Mesenchymal stem cell (in vitro differentiated cells and primary cell): ENCODE measurements at places on chromosomes 5 and 9.
A peak's percentile ranks its signal among the peaks of the same experiment; 100 is the strongest.

- H3K27me3 ChIP-seq = no peaks in the 10 kb centered on the region
- no peaks in the 10 kb centered on the region for H3K4me1 ChIP-seq
- DNase-seq = peak; percentile 56
- H3K27ac ChIP-seq = no peak overlapping the region
- H3K36me3 ChIP-seq = peaks cover 13% of the 10 kb centered on the region
- no peak overlapping the region for H3K4me3 ChIP-seq
Measured at GRCh38 chr5:43661102-43661501, 58.1 kb downstream of the NNT start.

- peak; percentile 79 for DNase-seq
- peak overlapping the region; percentile 20 for H3K4me3 ChIP-seq
- H3K27ac ChIP-seq = peak overlapping the region; percentile 97
- H3K36me3 ChIP-seq = no peaks in the 10 kb centered on the region
Measured at GRCh38 chr9:22238809-22239684, 207.6 kb upstream of the DMRTA1 start.

DNA sequence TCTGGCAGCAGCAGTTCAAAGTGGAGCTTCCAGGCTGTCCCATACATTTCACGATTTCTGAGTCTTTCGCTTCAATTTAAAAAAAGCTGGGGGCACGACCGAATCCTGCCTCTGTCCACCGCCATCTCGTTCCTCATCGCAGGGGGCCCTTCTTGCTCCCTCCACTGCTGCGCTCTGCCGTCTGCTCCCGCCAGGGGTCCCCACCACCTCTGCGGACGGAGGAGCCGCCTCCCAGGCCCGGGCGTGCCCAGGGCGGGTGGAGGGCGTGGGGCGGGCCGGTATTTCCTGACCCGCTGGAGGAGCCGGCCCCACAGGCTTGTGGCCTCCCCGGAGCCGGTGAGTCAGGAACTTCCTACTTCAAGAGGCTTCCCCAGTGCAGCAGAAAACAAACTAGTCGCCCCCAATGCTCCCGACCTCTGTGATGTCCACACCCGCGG, 50.4 kb downstream of the USP20 start:
- no peak overlapping the region for H3K27ac ChIP-seq
- H3K4me1 ChIP-seq = peaks cover 34% of the 10 kb centered on the region
- DNase-seq = peak; percentile 93
- peaks cover 24% of the 10 kb centered on the region for H3K36me3 ChIP-seq
- no peak overlapping the region for H3K4me3 ChIP-seq
- no peaks in the 10 kb centered on the region for H3K27me3 ChIP-seq

DNA sequence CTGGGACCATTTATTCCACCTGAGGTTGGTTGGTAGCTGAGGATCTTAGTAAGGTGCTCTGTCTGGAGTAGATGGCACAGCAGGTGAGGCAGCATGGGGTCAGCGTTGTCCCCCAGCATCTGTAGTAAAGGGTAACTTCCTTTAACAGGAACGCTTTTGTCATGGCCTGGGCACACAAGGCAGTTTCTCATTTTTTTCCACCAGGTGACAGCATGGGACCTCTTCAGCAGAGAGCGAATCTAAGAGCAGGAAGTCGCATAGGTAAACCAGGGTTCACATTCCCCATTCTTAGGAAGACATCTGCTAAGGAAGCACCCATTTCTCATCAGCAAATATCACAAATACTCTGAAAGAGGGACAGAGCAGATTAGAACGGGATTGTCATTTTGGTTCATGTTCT, 56.5 kb downstream of the GPR107 start:
- DNase-seq = no peak
- no peaks in the 10 kb centered on the region for H3K27me3 ChIP-seq
- H3K4me3 ChIP-seq = no peak overlapping the region
- peaks cover 68% of the 10 kb centered on the region for H3K36me3 ChIP-seq
- H3K27ac ChIP-seq = no peak overlapping the region

DNA sequence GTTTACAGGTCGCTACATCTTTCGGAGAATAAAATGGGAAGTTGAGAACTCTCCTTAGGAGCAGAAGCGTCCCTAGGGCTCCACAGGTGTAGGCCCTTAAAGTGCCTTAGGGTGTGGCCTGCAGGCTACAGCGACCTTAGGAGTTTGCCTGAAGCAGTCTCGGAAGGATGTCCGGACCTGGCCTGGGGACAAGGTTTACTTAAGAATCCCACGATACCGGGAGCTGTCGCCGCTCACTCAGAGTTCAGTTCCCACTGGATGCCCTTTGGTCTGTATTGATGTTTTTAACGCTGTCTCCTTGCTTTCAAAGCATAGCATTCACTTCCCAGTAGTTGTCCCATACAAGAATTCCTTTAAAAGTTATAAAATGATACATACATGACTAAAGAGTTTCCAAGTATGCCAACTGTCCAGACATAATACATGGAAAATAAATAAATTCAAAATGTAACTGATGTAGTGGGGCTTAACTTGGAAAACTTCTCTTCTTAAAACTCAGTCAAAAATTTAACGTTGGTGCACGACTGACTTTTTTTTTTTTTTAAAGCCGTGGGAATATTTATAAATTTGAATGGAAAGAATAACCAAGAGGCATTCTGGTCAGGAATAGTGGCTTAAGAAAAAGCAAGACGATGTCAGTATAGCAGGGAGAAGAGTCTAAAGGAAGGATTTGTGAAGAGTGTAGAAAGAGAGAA, 848 bp downstream of the RAD50 start:
- DNase-seq = peak; percentile 44
- H3K27ac ChIP-seq = peak overlapping the region; percentile 76
- H3K4me3 ChIP-seq = peak overlapping the region; percentile 67
- H3K27me3 ChIP-seq = no peaks in the 10 kb centered on the region
- peaks cover 34% of the 10 kb centered on the region for H3K36me3 ChIP-seq

DNA sequence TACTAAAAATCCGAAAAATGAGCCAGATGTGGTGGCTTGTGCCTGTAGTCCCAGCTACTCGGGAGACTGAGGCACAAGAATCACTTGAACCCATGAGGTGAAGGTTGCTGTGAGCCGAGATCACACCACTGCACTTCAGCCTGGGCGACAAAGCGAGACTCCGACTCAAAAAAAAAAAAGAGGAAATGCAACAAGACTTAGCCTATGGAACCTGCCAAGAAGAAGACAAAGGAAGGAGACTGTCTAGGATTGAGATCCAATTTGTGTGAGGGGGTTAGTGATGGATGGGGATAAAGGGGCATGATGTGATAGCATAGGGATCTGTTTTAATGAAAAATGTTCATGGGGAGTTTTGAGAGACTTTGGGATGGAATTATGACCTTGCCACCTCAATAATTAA, 72.9 kb downstream of the RAB24 start:
- H3K4me3 ChIP-seq = no peak overlapping the region
- peaks cover 7% of the 10 kb centered on the region for H3K4me1 ChIP-seq
- peaks cover 10% of the 10 kb centered on the region for H3K36me3 ChIP-seq
- H3K27me3 ChIP-seq = no peaks in the 10 kb centered on the region

GRCh38 chr9:37964740-37965081, 60.8 kb upstream of the SLC25A51 start:
- H3K27me3 ChIP-seq = no peaks in the 10 kb centered on the region
- no peaks in the 10 kb centered on the region for H3K36me3 ChIP-seq
- peaks cover 55% of the 10 kb centered on the region for H3K4me1 ChIP-seq
- peak overlapping the region; percentile 19 for H3K4me3 ChIP-seq

DNA sequence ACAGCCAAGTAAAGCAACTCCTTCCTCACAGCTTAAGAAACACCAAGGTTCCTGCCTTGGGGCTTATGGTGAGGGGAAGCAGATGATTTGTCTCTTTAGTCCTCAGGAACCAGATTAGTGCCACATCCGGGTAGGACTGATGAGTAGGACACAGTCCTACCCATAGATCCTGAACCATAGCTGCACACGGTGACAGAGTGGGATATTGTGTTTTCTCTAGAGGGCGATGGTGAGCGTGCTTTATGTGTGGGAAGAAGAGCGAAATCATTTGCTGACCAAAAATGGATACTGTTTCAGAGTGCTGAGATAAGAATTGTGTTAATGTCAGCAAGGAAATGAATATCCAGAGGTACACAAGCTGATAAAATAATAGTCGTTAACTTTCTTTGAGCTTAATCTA, 209.0 kb upstream of the FBXL7 start:
- H3K4me3 ChIP-seq = no peak overlapping the region
- no peaks in the 10 kb centered on the region for H3K4me1 ChIP-seq
- no peaks in the 10 kb centered on the region for H3K36me3 ChIP-seq
- no peaks in the 10 kb centered on the region for H3K27me3 ChIP-seq

GRCh38 chr9:103867886-103868285, 226.2 kb upstream of the SMC2 start:
- no peaks in the 10 kb centered on the region for H3K36me3 ChIP-seq
- H3K4me3 ChIP-seq = no peak overlapping the region

DNA sequence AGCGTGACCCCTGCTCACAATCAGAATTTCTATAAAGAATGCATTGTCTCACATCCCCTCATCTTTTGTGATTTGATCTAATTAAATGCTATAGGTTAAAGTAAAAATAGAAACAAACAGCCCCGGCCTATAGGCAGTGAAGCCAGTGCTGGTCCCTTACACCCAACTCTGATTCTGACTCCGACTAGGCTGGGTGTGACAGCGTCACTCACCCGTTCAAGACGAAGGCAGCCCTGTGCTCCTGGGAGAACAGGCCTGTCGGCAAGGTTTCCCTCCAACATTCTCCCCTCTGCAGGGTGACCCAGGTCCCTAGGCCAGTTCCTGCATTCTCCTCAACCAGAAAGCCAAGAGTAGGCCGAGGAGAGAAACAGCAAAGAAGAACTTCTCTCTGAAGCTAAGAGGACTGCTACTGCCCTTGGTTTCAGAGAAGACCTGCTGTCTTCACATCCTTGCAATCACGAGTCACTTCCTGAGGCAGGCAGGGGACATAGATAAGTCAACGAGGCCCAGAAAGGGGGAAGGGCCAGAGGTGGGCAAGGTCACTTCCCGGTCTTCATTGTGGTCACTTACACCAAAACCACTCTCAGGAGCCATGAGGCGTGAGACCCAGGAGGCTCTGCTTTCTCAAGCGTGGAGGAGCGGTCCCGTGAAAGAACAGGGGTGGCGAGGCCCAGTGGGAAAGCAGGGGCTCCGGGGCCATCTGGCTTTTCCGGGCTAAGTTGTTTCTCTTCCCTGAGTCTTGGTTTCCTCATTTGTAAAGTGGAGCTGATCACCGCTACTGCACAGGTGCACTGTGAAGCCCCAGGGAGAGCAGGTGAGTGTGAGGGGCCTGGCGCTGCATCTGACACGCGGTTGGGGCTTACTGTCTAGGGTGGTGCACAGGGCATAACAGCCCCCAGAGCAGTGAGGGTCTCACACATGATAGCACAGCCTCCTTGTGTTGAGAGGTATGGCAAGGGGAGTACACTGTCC, 200.8 kb downstream of the CRB2 start:
- no peak for DNase-seq
- H3K36me3 ChIP-seq = peaks cover 21% of the 10 kb centered on the region
- no peak overlapping the region for H3K27ac ChIP-seq
- peaks cover 8% of the 10 kb centered on the region for H3K4me1 ChIP-seq
- no peak overlapping the region for H3K4me3 ChIP-seq

- peaks cover 11% of the 10 kb centered on the region for H3K4me1 ChIP-seq
- peaks cover 44% of the 10 kb centered on the region for H3K27me3 ChIP-seq
- no peak for DNase-seq
- no peak overlapping the region for H3K4me3 ChIP-seq
- no peak overlapping the region for H3K27ac ChIP-seq
Measured at GRCh38 chr5:180673371-180674089, 24.1 kb upstream of the FLT4 start.

DNA sequence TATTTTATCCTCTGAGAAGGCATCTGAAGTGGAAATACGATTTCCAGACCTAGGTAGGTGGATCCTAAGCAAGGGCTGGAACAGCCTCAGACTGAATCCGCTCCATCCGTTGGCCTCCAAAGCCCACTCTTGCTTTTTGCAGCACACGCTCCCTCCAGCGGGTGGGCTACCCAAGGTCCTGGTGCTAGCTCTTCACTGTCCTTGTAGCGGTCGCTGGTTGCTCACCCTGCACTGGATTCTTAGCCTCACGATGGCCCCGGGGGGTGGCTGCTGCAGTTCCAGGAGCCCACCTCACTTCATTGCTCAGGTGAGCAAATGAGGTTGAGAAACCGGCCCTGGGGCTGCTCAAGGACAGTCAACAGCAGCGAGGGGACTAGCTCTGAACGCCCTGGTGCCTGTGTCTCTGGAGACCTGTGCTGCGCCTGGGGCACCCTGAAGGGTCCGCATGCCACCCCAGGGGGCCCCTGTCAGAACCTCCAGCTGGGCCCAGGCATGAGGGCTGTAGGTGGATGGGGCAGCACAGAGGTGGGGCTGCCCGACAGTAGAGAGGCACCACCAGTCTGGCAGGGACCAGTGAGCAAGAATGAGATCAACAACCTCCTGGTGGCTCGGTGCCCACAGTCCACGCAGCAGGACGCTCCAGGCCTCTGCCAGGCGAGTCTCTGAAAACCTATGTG, 4.3 kb downstream of the MGAT4B start:
- no peak overlapping the region for H3K4me3 ChIP-seq
- H3K27ac ChIP-seq = no peak overlapping the region
- peaks cover 44% of the 10 kb centered on the region for H3K36me3 ChIP-seq
- peaks cover 38% of the 10 kb centered on the region for H3K4me1 ChIP-seq
- H3K27me3 ChIP-seq = no peaks in the 10 kb centered on the region

DNA sequence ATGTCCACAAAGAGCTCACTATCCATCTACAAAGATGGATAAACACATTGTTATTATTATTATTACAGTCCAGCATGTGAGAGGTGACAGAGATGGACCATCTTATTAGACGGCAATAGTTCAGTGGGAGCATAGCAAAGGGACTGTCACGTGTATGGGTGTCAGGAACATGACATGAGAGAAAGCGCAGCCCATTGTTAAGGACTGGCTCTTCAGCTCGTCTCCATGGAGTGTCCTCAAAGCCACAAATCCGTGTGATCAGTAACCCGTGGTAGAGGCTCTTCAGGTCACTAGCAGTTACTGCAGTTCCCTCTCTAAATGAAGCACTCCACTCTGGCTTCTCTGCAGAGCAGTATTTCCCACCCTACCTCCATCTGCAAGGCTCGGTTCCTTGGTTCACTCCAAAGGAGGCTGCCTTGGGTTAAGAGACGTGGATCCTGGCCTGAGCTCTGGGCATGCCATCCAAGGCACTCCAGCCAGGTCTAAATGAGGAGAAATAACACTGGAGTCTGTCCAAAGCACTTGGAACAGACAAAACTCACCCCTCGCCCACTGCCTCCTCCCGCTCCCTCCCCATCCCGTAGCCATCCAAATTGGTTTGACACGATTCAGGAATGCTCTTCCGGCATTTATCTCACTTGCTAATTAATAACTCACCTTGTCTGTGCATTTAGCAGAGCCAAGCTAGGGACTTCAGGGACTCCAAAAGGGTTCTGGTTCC, 122.3 kb upstream of the WWC1 start:
- H3K4me1 ChIP-seq = peaks cover 11% of the 10 kb centered on the region
- H3K4me3 ChIP-seq = no peak overlapping the region
- DNase-seq = no peak
- no peak overlapping the region for H3K27ac ChIP-seq

GRCh38 chr5:181217111-181217802, 5.8 kb upstream of the TRIM41 start:
- peak overlapping the region; percentile 14 for H3K27ac ChIP-seq
- H3K4me1 ChIP-seq = peaks cover 14% of the 10 kb centered on the region
- no peaks in the 10 kb centered on the region for H3K36me3 ChIP-seq
- peak overlapping the region; percentile 79 for H3K4me3 ChIP-seq
